ENCODE measurements at places on chromosomes 12 and 14.

GRCh38 chr12:119391673-119392072, 57.1 kb downstream of the CCDC60 start:
- no peak for DNase-seq

- DNase-seq: no peak
Observed at GRCh38 chr14:67487937-67488893, at the start of gene TMEM229B. Gene TMEM229B (minus strand): TSS chr14:67488721. CDS start chr14:67473923, 14,798 bp downstream.

GRCh38 chr12:115507951-115508722, 769.4 kb downstream of the MED13L start:
- no peak for DNase-seq

DNA sequence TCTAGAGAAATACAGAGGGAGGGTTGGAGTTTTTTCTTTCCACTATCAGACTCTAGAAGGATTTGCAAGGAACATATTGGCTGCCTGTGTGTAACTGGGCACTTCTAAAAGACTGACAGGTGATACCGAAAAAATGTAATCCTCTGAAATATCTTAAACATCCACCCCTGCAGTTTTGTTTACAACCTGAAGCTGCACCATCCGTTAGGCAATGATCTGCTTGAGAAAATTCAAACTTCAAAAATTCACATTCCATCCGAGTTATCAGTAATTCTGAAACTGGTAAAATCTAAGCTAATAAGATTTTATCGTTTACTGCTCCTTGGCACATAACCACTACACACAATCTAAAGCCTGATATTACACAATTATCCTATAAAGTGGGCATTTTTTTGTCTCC, 528.6 kb downstream of the FUT8 start:
- DNase-seq: no peak

DNA sequence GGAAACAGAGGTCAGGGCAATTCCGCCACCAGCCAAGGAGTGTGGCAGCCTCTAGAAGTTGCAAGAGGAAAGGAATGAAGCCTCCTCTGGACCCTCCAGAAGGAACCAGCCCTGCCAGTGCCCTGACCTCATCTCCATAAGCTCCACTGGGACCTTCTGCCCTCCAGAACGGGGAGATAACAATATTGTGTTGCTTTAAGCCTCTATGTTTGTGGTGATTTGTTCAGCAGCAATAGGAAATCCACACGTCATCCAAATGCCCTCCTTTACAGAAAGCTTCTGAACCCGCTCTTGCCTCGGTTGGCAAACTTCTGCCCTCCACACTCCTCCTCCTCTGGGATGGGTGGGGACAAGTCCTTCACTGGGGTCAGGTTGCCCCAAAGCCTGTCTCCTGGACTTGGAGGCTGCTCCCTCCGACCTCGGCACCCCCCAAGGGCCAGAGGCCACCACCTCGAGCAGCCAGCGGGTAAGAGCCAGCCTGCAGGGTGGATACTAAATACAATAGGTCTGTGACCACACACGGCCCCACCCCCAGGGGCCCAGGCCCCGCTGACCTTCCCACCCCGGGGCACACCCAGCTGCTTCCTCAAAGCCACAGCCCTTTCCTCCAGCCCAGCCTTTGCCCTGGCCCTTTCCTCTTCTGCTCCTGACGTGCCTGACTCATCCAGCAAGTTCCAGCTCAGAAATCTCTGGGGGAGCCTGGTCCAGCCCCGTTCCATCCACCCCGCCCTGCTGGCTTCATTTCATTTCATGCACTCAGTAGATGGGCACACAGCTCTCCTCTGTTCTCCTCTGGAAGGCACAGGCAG, 58.7 kb upstream of the NCOR2 start:
- no peak for DNase-seq

GRCh38 chr14:72632727-72633126, 261.2 kb downstream of the DPF3 start:
- no peak for DNase-seq

DNA sequence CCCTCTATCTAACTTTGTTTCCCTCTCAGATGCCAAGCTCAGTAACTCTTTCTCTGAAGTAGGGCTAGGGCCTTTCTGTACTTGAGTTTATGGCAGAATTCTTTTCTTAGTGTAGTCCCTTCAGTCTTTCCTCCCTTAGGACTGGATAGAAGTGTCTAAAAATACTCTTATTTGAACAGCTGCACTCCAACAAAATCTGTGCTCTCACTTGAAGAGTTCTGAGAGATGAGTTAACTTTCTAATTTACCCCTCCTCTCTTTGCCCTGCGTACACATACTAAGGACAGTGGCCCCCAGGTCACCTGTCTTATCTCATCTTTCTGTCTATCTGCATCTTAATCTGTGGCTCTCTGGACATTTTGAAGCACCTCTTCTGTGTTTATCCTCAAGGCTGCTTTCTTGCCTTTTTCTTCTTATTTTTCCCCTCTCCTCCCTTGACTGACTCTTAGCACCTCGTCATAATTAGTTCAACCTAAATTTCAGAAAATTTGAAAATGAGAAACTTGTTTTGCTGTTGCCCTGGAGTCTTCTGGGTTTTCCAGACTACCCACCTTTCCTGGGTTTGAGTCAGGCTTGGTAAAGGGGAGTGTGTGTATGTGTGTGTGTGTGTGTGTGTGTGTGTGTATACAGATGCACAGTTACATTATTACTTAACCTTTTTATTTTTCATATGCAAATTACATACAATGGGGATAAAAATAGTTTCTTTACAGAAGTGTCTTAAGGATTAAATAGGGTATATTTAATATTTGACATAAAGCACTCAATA, 23.9 kb downstream of the NCKAP1L start:
- DNase-seq: no peak

DNA sequence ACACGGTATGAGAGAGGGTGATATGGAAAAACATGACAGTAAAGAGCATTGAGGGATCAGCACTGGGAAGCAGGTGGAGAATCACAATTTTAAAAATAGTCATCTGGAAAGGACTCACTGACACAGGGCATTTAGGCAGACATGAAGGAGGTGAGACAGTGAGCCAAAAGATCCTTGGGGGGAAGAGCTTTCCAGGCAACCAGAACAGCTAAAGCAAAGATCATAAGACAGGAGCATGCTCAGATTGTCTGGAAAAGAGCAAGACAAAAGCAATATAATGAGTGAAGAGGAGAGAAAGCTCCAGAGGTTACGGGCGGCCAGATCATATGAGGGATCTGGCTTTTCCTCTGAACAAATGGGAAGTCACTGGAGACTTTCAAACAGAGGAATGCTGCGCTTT, 63.9 kb downstream of the DENND5B start:
- no peak for DNase-seq

DNA sequence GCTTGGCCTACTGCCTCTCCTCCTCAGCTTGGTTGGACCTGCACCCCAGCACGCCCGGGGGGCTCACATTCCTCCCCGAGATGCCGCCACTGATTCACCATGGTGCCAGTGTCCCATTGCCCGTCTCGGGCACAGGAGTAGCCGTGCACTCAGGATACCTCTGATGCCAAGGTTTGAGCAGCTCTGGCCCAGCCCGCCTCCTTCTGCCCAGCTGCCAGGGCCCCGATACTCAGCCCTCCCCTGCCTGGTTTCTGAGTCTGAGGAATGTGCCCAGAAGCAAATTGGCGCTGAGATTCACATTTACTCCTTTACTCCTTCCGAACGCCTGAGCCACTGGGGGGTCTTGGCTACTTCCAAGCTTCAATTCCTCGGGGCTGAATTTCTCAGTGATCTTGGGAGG, 63.5 kb downstream of the NINJ2 start:
- no peak for DNase-seq

DNA sequence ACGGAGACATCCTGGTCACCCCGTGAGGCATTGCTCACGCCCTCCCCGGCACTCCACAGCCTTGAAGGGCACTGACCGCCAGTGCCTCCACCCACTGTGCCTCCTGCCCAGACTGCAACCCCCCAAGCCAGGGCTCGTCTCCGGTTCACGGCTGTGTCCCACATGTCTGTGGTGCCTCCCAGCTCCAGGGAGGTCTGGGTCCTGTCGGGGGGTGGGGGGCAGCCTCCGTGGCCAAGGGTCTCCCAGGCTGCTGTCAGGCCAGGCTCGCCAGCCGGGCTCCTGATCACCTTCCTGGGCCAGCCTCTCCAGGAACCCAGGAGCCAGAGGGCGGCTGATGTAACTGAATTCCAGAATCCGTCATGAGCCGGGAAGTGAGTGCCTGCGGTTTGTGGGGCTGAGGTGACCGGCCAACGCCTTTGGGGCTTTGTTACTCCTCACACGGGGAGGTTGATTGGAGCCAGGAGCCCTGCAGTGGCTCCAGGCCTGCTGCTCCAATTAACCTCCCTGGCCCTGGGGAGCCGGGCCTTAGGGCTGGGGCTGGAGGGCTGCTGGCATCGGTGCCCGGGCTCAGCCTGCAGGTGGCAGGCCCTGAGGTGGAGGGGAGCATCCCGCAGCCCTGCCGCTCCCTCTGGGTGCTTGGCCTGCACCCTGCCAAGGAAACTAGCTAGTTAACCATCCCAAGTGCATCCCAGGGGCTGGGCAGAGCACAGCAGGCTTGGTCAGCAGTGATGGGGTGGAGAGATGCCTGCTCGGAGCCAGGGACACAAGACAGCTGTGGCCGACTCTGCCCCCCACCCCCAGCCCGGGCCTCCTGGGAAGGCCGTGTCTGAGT, 36.4 kb upstream of the FBRSL1 start:
- no peak for DNase-seq

DNA sequence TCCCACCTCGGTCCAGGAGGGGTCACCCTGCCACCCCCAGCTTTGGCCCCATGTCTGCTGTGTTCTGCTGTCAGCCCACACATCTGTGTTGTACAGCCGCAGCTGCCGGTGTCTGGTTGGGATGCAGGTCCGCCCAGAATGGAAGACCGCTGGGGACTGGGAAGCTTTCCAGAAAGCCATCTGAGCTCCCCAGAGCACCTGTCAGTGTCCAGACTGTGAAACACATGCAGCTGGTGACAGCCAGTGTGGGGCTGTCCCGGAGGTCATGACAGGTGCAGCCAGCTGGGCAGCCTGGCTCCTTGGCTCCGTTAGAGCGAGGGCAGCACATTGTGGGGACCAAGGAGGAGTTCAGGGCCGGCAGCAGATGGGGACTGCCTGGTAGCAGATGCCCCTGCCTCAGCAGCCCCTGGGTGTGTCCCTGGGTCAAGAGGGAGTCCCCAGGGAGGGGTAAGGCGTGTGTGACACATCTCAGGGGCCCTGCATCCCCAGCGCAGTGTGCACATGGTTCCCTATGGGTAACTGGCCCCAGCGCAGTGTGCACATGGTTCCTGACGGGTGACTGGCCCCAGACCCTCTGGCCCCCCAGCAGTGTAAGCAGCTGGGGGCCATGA, 16.4 kb downstream of the CEP170B start:
- DNase-seq: no peak

DNA sequence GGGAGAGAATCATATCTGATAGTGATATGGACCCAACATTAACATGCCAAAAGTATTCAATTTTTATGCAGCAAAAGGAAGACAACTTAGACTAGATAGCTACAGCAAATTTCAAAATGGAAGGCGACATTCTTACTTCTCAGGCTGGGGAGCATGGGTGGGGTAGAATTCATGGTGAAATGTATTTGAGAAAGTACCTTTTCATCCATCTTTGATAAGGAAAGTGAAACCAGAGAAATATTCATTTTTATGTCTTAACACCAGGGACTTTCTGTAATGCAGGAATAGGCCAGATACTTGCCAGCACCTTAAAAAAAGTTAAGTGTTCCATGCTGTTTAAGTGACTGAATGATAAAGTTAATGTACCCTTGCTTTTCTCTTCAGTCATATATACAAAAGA, 13.4 kb downstream of the BTG1 start:
- no peak for DNase-seq

DNA sequence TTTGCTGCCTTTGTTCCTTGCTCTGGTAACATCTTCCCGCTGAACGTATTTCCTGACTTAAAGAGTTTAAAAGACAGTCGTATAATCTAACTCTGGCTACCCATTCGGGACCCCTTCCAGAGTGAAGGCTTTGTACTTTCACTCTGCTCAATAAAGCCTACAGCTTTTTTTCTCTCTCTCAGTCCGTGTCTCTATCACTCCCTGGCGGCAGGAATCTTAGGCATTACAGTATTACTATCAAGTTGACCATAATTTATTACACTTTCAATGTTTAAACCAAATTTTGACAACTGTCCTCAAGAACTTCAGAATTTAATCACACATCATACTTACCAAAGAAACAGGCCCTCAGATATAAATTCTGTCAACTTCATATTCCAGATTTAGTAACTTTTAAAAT, 967.9 kb downstream of the FSCB start:
- DNase-seq: no peak

DNA sequence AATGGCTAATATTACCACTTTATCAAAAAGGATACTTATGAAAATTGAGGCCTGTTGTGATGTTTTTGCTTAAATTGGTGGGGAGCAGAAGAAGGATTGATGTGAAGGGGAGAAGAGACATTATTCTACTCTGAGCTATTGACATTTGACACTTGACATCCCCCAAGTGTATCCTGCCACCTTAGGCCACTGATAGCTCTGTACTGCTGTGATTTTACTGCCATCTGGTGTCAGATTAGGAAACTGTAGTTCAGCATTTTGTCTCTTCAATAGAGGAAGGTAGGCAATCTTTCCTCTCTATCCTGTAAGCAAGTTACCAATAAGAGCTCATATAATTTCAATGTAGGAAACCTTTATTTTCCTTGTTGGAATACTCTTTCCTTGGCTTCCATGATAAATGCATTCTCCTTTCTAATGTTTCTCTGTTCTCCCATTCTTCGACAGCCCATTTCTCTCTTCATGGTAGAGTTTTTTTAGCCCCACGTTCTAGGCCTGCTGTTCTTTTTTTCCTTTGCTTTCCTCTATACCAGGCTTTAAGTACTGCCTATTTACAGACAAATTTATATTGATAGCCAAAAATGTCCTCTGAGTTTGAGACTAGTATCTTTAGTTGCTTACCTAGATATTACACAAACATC, 46.3 kb downstream of the PPHLN1 start:
- peak; percentile 50 for DNase-seq

DNA sequence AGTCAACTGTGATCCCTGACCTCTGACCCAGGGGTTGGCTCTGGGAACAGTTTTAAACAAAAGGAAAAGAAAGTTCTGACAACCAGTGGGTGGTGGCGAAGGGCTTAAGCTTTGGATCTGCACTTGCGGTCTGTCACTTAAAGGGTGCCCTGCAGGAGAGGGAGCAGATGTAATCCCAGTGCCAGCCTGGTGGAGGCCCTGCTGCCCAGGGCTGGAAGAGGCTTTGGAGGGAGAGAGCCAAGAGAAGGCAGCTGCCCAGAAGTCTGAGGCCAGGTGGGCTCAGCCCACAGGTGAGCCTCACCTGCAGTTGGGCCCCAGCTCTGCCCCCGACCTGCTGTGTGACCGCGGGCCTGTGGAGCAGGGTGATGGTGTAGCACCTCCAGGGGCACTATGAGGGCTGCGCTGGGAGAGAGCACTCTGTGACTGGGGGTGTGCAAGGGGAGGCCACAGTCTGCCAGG, 19.1 kb downstream of the SH2B3 start:
- no peak for DNase-seq

DNA sequence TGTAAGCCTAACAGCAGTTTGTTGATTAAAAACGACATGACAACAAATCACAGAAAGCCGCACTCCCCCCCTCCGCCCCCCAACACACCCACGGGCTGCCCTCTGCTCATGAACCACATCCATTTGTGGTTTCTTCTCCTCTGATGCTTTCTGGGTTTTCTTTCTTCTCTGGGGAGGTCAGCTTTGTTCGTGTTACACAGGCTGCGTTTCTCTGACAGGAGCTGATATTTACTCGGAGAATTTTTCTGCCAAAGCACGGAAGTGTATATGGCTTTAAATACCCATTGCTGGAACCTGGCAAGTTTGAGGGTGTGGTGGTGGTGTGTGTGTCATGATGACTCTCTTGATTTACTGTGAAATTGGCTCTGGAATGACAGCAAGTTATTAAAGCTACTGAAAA, 883.7 kb upstream of the TMEM132C start:
- no peak for DNase-seq

Measured in glomerular endothelial cell (primary cell).